Activated naive CD4-positive, alpha-beta T cell treated with Interleukin-2 at 50 U/mL for 16 hours (primary cell): ENCODE measurements at places on chromosomes 12 and 14.

DNA sequence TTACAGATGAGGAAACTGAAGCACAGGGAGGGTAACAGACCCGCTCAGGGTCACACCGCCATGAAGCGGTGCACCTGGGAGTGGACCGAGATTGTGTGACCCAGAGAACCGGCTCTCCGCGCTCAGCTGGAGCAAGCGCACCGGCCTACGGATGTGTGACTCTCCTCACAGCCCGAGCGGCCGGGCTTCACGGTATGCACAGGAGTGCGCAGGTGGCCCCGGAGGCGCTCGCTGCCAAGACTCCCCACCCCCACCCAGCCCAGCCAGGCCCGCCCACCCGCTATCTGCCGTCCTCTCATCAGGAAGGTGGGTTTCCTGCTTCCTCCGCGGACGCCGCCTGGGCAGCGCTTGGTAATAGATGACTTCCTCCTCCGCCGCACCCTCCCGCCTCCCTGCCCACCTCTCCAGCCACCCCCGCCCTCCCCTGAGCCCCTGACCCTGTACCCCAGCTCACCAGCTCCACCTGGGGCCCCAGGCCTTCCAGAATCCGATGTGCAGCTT, 110.7 kb downstream of the NCOR2 start:
- peak; percentile 38 for DNase-seq

DNA sequence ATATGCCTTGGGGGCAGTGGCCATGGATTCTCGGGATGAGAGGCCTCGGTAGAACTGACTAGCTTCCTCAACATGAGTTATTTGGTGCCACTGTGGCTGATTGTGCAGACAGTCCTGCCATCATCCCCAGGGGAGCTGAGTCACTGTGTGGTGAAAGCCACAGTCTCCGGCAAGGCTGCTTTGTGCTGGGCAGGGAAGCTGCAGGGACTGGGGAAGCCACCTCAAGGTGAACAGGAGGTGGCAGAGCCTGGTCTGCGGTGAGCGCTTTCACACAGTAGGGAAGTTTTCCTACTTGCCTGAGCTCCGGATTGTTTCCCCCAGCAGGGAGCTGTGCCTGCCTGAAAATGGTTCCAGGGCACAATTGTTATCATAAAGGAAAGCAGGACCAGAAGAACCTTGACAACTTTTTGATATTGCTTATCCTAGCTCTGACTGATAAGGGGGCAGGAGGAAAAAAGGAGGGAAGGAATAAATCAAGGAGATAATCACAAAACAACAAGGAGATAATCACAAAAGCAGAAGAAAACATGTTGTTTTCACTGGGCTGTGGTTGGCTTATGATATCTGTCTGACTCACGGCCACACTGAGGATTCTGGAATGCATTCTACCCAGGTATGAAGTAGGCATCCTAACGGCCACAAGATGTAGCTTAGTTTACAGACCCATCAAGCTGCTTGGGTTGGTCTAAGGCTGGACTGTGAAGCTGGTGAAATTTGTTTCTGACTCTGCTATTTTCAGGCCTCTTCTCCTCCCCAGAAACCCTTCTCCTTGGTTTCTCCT, 32.2 kb upstream of the GNG2 start:
- DNase-seq = peak; percentile 73

DNA sequence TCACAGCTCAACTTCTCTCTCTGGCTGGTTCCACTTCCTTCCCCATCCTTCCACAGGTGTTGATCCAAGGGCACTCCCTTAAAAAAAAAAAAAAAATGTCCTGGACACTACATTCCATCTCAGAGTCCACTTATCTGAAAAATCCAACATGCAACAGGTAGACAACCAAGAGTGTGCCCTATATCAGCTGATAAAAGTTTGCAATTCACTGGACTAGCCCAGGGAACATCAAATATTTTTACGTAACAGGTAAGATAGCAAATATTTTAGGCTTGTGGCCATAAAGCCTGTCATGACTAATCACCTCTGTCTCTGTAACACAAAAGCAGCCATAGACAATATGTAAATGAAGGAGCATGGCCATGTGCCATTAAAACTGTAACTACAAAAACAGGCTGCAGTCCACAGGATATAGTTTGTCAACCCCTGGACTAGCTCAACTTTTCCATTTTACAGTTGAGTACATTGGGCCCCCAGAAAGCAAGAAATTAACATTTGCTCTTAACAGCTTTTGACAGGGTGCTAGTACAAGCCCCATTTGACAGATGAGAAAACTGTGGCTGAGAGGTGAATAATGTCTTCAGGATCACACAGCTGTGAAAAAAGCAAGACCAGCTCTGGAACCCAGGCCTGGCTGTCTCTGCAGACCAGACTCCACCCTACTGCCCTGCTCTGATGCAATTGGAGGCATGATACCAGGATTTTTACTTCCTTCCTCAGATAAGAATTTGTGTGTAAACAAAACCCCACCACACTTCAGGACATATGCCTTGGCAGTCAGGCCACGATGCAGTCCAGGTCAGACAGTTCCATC, 68.9 kb downstream of the CMKLR1 start:
- DNase-seq = no peak

- DNase-seq = peak; percentile 44
These were observed 870 bp downstream of the BMAL2 start for GRCh38 chr12:27333403-27334009.

GRCh38 chr14:93105362-93105761, 10.4 kb downstream of the ITPK1 start:
- DNase-seq = no peak

- DNase-seq = no peak
These were observed 461.1 kb downstream of the LRIG3 start for GRCh38 chr12:58459191-58459590.

DNA sequence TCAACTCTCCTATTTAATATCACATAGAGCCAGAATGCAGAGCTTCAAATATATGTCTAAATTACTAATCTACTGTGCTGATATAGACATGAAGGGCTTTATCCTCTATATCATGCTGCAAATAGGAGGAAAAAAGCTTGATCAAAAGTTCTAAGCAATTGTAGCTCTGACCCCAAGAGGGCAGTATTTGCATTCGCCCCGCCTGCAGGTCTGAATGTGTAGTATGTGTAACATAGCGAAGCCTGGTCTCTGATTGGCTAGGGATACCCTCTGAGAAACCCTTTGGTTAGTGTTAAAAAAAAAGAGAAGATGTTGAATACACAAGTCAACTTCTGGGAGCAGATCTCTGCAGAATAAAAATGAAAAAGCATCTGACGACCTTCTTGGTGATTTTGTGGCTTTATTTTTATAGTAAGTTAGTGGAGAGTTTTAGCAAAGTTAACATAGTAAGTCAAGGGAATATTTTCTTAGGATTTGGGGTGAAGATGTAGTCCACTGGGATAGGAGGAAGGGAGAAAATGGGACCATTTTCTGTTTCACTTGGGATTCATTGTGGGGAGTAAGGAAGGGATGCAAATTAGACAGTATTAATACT, 151.6 kb upstream of the OR4E1 start:
- peak; percentile 43 for DNase-seq

DNA sequence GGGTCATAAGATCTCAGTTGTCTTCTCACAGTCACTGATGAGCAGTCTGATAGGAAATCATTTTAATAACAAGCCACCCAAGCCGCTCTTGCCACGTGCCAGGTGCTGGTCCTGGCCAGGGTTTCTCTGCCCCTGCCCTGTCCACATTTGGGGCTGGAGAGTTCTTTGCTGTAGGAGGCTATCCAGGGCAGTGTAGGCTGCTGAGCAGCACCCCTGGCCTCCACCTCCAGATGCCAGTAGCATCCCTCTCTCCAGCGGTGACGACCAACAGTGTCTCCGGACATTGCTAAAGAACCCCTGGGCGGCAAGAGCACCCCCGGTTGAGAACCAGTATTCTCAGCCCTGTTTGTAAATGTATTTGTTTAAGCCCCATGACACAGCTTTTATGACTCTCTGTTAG, 243.7 kb downstream of the GLT1D1 start:
- no peak for DNase-seq

- DNase-seq = no peak
These were observed 9.0 kb upstream of the YLPM1 start for GRCh38 chr14:74754157-74754556.
